ENCODE measurements at places on chromosomes 7 and 10.

DNA sequence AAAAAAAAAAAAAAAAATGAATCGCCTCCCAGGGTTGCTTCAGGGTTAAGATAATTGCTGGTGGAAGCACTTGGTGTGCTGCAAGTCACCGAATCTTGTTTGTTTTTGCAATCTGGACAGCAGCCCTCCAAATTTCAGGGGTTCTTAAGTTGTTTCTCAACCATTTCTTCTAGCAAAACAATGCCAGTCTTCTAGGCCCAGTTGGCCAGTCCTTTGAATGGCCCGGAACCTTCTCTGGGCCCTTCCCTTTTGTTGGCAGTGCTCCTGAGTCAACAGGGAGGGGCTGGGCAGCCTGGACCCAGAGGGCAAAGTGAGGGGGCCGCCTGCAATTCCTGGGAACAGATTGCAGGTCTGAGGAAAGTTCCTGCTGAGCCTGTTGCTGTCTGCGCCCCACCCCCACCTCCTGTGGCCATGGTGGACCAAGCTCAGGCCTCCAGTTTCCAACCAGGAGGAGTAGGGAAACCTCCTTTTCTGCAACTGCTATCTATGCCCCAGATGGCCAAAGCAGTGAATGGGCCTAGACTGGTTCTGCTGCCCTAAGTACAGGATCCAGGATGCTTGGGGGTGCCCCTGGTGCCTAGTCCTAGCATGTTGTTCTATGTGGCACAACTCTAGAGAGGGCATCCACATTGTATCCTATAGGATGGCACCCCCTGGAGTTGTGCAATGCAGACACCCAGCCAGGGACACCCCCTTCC, 31.4 kb upstream of the PDCD4 start:
- no peak for DNase-seq

- no peak for DNase-seq
Observed at GRCh38 chr10:127978481-127978880, 71.6 kb downstream of the PTPRE start.

DNA sequence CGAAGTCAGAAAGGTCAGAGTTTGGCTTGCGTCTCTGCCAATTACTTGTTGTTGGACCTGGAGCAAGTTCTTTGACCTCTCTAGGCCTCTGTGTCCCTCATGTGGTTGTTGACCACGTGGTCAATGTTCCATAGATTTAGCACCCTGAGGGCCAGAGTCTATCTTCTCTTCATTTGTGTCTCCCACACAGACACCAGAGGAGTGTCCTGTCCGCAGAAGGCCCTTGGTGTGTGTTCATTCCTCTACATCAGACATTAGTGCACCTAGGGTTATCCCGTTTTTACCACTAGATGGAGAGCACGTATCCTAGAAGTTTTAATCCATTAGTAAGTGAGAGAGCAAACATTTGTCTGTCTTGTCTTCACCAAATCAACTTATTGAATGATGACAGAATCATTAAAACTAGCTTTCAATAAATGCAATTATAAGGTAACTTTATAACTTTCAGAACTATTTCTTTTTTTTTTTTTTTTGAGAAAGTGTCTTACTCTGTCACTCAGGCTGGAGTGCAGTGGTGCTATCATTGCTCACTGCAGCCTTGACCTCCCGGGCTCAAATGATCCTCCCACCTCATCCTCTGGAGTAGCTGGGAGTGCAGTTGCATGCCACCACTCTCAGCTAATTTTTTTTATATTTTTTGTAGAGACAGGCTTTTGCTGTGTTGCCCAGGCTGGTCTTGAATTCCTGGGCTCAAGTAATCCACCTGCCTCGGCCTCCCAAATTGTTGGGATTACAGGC, 122.5 kb upstream of the ANKRD1 start:
- peak; percentile 19 for DNase-seq

GRCh38 chr7:41628901-41629300, 74.0 kb downstream of the INHBA start:
- DNase-seq, result no peak

- no peak for DNase-seq
Observed at GRCh38 chr10:120641695-120642094, 184.7 kb downstream of the PLPP4 start.

DNA sequence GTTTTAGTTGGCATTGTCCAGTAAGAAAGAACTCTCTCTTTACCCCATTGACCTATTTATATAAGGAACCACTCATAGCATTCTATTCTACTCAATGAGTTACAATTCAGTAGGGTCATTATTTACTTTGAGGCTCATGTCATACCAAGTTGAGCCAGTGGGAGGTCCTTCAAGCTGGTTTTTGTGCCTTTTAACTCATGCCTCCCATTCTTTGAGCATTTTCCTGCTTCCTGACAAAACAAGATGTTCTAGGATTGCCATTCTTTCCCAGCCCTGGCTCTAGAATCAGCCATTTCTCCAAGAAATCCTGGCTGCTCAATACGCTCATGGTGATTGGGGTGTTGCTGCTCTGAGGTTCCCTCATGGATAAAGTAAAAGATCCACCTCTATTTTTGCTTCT, 250.1 kb downstream of the ABCA13 start:
- DNase-seq, result no peak

- DNase-seq, result no peak
Observed at GRCh38 chr7:128919881-128920799, 9.6 kb upstream of the KCP start.

GRCh38 chr7:155233311-155234157, 64.1 kb upstream of the INSIG1 start:
- peak; percentile 63 for DNase-seq

DNA sequence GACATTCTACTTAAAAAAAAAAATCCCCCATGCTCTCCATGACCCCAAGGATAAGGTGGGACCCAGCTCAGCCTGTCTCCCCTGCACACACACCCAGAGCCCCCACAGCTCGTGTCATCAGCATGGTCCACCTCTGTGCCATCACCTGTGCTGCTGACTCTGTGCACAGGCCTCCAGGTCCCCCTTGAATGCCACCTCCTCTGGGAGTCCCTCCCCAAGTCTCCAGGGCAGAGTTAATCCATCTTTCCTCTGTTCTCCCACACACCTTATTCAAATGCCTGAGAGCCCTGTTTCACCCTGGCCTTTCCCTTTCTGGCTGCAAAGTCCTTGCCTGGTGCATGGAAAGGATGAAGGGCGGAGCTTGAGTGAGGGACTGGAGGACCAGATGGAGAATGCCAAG, 194.1 kb upstream of the LYZL2 start:
- no peak for DNase-seq

GRCh38 chr7:134701272-134701671, 54.6 kb downstream of the BPGM start:
- DNase-seq, result no peak

GRCh38 chr10:122164815-122165483, 106.1 kb upstream of the BTBD16 start:
- DNase-seq, result no peak

- DNase-seq, result no peak
Observed at GRCh38 chr10:59854571-59854970, 51.8 kb downstream of the CCDC6 start.

DNA sequence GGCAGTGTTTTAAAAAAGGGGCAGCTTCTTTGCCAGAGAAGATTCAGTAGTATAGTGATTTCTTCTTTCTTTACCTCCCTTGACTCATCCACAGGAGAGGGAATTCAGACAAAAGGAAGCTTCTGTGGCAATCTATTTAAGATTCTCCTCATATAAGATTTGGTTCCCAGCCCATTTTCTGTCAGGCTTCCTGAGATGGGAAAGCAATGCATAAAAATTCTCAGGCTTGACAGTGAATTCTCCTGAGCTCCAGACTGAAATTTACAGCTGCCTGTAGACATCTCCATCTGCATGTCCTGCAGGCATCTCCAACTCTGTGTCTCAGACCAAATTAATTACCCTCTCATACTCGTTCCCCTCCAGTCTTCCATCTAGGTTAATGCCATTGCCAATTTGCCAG, 72.8 kb downstream of the TSPAN12 start:
- no peak for DNase-seq

GRCh38 chr10:4086131-4086898, 301.3 kb upstream of the KLF6 start:
- no peak for DNase-seq

DNA sequence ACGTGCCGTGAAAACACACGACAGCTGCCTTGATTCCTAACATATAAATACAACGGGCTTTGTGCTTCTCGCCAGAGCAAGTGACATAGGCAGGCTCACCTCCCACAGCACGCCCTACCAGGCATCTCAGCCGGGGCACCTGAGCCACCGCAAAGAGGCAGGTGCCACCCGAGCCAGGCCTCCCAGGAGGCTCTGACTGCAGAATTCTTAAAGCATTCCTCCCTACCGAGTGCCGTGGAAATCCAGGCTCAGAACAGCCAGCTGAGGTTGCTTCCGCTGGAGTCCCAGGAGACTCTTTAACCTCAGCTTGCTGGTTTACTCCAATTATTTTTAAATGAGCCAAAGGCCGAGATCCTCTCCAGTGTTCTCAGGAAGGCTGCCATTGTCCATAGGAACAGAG, 206.5 kb downstream of the USP6NL start:
- no peak for DNase-seq

DNA sequence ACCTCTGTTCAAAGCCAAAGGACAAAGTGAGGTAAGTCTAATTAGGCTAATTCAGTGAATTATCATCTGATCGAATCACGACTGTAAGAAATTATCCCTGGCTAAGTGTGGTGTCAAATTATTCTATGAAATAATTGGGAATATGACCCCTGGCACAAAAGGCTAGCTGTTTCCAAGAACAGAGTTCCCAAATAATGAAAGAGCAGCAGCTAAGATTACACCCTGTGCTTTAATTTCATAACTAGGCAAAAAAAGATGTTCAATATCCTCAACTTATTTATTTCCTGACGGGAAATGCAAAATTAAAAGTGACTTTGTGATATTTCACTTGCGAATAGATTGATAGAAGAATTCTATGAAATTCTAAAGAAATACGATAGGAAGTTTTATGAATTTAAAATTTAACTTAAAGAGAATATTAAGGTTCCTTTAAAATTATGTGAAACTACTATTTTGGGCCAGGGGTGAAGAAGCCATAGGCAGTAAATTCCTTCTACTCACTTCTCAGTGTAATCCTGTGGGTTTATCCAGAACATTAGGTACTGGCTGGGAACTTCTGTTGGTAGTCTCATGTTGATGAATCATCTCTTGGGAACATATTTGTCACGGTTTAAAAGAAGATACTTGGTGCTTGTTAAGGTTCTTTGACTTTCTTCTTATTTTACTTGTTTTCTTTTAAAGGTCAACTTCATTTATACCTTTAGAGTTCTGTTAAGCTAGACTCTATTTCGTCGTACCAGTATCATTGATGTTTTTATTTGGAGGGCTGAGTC, 148.5 kb downstream of the POLR1F start:
- no peak for DNase-seq

- no peak for DNase-seq
Observed at GRCh38 chr7:126606331-126606730, 646.4 kb downstream of the GRM8 start.

DNA sequence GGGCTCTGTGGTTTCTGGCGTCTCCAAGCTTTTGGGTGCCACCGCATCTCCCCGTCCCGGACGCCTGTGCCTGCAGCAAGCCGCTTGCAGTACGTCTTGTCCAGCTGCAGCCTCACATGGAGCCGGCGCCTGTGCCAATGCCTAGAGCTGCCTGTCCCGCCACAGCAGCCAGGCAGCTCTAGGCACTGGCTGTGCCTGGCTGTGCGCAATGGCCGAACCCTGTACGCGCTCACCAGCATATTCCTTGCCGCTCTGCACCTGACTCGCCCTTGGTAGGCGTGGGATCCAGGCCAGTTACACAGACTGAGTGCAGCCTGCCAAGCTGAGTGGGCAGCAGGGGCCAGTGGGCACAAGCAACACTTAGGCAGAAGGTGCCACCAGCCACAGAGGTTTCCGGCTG, 381.2 kb upstream of the SORCS1 start:
- no peak for DNase-seq

- DNase-seq, result peak; percentile 36
Observed at GRCh38 chr7:65438598-65438997, 64.9 kb downstream of the ZNF92 start.

- no peak for DNase-seq
Observed at GRCh38 chr10:88028072-88028471, 164.6 kb downstream of the PTEN start.

GRCh38 chr10:5445006-5445405, 32.6 kb downstream of the NET1 start:
- no peak for DNase-seq

- DNase-seq, result no peak
Observed at GRCh38 chr7:27198871-27199801, 755 bp downstream of the HOXA13 start.

DNA sequence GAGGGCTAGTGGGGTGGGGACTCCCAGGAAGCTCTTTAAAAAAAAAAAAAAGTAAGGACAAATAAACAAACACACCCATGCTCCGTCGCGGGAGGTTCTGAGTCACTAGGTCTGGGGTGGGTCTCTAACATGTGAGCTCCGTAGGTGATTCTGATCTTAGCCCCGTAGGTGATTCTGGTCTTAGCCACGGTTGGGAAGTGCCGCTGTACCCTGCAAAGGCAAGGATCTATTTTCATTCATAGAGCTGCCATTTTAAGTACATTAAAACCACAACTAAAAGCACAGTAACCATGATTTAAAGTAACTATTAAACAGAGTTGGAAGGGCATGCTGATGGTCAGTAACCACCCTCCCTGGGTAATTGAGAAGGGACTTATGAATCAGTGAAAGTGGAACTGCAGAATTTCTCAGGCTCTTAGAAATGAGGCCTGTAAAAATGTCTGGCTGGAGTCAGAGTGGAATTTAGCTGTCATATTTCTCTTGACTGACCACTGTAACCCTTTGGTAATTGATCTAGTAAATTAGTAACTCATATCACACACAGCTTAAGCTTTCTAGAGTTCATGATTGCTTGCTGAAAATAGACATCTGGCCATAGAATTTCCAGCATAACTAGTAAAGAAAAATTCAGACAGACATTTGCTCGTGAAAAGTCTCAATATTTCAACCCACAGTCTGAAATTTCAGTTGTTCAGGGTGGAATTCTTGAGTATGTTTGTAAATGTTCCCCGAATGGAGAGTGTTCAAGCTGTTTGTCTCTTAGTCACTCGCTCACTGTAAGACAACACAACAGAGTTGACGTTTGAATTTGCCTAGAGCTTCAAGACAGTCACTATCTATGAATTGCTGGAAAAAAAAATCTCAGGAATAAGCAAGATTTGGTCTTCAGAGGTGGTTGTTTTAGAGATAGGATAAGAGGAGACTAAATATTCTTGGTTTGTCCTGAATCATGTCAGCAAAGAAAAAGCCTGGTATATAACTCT, 34.2 kb upstream of the TCF7L2 start:
- DNase-seq, result no peak

DNA sequence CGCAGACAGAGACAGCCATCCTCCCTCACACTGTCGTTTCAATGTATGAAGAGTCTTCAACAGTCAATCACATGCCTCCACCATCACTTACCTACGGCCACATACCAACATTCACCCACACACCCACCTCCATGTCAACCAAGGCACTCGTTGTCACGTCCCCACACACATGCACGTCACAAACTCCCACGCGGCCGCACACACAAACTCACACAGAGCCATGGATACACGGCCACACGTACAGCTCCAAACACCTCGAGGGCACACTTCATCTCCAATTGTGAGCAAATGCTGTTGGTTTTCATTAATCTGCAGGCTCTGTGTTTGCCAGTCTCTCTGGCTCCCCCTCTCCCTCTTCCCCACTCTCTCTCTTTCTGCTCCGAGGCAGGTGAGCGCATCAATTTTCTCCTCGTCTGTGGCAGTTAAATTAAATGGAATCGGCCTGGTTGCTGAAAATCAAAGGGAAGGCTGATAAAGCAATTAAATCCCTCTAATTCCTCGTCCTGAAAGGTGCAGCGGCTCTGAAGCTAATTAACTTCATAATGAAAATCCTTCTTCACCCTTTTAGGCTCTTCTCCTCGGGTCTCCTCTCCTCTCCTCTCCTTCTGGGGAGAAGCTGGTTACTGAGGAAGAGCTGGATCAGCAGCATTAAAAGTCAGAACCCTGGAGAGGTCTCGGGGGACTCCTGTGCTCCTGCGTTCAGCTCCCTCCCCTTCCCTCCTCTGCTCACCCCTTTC, 53.8 kb upstream of the SLF2 start:
- DNase-seq, result no peak

All from HFF-Myc (cell line).